GM06990 (cell line): ENCODE measurements at places on chromosomes 2 and 18.
A peak's percentile ranks its signal among the peaks of the same experiment; 100 is the strongest.

DNA sequence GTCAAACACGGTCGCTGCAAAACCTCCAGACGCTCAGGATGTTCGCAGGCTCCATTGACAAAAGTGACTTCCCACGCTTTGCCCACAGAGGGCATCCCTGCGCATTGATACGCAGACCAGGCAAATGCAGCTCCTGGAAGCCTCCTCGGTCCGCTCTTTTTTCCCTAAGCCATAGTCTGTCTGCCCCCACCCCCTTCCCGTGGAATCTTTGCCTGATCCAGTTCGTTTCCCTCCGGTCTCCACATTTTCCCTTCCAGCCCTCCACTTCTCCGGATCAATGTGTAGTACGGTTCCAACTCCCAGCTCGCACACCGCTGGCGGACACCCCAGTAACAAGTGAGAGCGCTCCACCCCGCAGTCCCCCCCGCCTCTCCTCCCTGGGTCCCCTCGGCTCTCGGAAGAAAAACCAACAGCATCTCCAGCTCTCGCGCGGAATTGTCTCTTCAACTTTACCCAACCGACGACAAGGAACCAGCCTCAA, at the start of gene DCC:
DCC (plus strand) TSS at position 307 of the 481 bp plus-strand sequence. CDS start 591 bp downstream, outside the sequence.
- peak; percentile 23 for DNase-seq

GRCh38 chr18:55268151-55268601, 308.9 kb upstream of the CCDC68 start:
- DNase-seq: peak; percentile 73

DNA sequence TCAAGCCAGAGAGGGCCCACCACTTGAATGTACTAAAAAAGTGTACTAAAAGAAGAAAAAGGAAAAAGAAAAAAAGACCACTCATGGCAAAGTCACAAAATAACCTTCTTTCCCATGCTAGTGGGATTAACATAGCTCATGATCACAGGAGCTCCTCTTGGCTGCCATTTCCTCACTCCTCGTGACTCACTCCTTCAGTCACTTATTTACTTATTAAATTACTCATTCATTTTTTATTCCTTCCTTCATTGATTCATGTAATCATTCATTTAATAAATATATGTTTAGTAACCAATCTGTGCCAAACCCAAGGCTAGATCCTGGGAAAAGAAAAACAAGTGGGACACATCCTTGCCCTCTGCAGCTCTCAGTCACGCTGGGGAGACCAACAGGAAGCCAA, 300.5 kb downstream of the INSIG2 start:
- DNase-seq: no peak

DNA sequence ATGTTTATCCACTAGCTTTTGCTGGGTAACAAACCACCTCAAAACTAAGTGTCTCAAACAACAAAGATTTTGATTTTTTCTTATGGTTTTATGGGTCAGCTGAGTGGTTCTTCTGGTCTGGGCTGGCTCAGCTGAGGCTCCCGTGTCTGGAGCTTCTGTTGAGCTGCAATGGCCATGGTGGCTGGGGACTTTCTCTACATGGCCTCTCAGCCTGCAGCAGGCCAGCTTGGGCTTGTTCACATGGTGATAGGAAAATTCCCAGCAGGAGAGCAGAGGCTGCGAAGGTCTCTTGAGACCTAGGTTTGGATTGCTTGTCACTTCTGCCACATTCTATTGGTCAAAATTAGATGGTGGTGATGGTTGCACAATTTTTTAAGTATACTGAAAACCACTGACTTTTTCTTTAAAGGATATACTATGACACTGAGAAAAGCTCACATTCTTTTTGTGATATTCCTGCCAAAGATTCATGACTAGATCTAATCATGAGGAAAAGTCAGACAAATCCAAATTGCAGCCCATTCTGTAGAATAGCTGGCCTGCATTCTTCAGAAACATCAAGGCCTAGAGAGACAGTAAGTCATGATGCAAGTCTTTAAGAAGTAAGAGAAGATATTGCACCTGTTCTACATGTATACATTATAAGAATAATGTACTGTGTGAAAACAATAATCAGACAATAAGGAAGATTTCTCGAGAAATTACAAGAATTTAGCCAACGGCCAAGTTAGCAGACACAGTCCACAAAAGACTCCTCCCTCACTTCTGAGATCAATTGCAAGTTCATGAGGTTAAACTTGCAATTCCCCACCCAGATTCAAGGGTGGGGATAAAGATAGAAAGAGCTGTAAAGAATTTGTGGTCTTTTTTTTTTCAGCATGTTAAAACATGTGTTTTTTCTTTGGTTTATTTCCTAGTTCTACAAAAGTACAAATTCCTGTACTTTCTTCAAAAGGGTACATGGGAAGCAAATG, 35.0 kb upstream of the IL1R2 start:
- no peak for DNase-seq

GRCh38 chr2:68931799-68932198, 20.9 kb downstream of the GKN2 start:
- DNase-seq: no peak

DNA sequence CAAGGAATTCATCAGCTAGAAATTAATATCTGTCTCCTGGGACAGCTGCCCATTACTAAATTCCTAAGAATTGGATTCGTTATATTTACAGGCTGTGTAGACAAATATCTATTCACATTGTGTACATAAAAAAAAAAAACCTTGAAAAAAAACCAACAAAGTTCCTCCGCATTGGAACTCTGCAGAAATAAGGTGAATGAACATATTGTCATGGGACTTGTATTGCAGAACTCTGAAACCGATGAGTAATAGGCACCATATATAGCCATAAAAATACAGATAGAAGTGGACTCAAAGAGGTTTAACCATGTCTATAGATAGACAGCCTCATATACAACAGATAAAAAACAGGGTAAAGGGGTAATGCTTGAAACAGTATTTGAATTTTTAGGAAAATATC, 909.9 kb upstream of the CHAC2 start:
- DNase-seq: no peak

- DNase-seq: no peak
Measured at GRCh38 chr2:223297788-223298187, 245.8 kb downstream of the KCNE4 start.

- DNase-seq: no peak
Measured at GRCh38 chr2:28683100-28683706, 68.4 kb upstream of the PPP1CB start.

- no peak for DNase-seq
Measured at GRCh38 chr2:43274721-43275120, 48.3 kb upstream of the ZFP36L2 start.

DNA sequence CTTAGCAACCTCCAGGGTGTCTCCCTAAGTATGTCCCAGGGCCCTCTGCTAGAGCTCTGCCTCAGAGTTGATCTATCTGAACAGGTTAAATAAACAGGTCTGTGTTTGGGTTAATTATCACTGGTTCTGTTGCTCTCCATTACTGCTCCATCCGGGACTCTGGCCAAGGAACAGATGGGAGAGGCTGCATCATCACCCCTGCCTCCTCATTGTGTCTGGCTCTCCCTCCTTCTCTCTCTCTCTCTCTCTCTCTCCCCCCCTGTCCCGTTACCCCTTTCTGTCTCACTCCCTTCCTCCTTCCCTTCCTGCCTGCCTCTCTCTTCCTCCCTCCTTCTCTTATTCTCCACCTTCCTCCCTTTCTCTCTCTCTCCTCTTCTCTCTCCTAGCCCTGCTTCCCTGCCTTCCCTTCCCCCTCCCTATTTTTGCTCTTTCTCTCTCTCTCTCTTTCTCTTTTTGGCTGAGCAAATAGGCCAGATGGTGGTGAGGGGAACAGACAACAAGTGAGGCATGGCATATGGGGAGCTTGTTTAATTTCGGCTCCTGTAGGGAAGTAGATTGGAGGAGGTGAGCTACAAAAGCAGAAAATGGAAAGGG, 62.1 kb downstream of the SETBP1 start:
- DNase-seq: no peak

DNA sequence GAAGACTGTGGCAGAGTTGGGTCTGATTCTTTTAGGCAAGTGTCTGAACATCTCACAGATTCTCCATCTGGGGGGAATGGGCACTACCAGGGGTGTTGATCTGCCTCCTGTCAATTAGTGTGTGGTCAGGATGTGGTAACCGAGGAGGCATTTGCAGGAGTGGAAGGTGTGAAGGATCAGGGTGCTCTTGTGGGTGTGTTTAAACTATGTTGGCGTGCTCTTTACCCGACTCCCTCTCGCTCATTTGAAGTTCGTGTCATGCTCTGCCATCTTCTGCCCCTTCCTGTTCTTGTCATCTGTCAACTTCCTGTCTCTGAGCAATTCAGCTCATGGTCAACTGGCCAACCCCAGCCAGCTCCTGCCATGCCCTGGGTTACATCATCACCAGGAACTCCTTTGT, 107.9 kb downstream of the RTN4 start:
- no peak for DNase-seq

- no peak for DNase-seq
Measured at GRCh38 chr2:119449521-119449920, 17.9 kb downstream of the TMEM37 start.

GRCh38 chr2:134975281-134976009, 56.8 kb downstream of the CCNT2 start:
- DNase-seq: no peak
